Occipital lobe (tissue), 3 donors: ENCODE measurements at places on chromosomes 3 and 15. TPM values are rescaled to one million over a fixed set of nuclear protein-coding genes. Genes with fewer than 3 reads are reported as not detected.

Gene SPATA12
- total RNA-seq = not detected

Gene SEMA6D
- total RNA-seq = 49.8 TPM

Gene SLC28A2
- total RNA-seq = not detected

Gene LRRC34
- 8.1 TPM for total RNA-seq

Gene IGSF10
- total RNA-seq = 0.31 TPM

Gene FOXL2
- total RNA-seq = not detected

Gene MESP1
- 1.6 TPM for total RNA-seq

Gene LYZL4
- not detected for total RNA-seq

Gene ISLR2
- 168 TPM for total RNA-seq

GRCh38 chr15:39275066-39275465 is 305.8 kb upstream of the THBS1 start:
- no peak for DNase-seq

GRCh38 chr3:129632977-129633376 is 26.5 kb upstream of the PLXND1 start:
- DNase-seq = no peak

GRCh38 chr3:9749296-9749644 is 482 bp upstream of the OGG1 start:
- DNase-seq = no peak

- DNase-seq = no peak
These were observed 15.8 kb downstream of the WNT7A start for GRCh38 chr3:13863965-13864595.

DNA sequence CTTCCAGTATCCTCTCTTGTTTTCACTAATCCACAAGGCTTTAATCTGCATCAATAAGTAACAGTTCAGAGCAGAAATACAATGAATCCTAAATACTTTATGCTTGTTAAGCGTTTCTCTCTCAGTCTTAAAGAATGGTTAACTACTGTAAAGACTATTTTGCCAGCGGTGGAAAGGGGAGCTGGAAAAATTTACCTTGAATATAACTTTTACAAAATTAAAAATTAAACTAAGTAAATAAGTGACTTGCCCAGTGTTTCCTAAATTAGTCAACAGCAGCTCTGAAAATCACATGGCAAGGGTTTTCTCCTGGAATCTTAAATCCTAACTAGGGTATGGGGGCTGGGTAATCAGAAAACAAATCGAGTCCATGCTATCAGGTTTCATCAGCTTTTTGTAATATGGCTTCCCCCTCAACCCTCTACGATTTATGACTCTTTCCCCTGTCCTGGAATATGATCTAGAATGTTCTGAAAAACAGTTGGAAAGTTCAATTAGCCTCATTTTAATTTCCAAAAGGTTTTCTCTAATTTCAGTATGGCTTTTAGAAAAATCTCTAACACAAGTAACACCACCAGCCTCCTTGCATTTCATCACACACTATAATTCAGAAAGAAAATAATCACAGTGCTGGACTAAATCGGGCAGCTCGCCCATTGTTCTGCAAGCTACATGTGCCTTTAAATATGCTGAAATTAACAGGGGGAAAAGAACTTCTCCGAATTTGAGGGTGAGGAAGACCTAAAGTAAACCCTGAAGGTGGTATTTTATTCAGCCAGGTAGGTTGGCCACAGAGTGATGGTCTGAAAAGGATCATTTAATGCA is 133.5 kb downstream of the ADAMTS9 start:
- no peak for DNase-seq

GRCh38 chr3:123292321-123293310 is 90.9 kb downstream of the SEC22A start:
- DNase-seq = no peak

DNA sequence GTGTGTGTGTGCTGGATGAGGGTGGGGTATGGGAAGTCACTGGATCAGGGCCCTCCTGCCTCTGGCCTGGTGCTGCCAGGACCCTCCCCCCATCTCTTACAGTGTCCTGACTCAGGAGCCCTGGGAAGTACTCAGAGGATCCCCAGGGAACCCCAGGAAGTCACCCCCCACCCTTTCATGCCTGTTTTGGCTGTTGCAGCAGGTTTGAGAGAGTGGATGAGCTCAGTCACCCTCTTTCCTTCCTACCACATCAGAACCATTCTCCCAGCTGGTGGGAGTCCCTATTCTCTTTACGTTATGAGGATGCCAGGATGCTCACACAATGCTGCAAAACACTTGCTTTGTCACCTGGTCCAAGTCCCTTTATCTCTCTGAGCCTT is 59.0 kb downstream of the BDH1 start:
- DNase-seq = no peak

GRCh38 chr15:22231603-22232002 is 151.3 kb downstream of the OR4M2 start:
- no peak for DNase-seq

- no peak for DNase-seq
These were observed 31.9 kb downstream of the NCK1 start for GRCh38 chr3:136893848-136894443.

DNA sequence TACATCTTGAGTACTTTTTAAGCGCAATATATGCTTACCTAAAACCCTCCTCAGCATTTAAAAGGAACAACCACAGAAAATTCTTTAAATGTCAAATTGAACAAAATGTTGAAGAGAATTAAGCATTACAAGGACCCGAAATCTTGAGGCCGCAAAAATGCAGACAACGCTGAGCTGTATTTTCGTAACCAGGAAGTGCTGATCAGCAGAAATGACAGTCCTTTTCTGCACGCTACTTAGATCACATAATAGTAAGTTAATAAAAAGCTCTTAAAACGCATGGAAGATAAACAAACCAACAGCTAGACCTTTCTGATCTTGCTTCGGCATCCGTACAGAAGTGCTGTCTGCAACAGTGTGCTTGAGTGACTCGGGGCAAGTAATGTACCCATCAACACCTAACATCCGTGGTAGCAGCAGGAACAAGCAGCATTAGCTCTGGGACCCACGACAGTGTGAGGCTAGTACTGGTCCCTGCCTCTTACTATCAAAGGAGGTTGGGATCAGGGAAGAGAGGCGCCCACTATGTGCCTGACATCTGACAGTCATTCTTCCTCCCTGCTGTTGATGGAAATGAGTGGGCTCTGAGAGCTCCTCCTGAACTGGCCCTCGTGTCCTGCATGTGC is 1.8 kb upstream of the SSUH2 start:
- DNase-seq = no peak

DNA sequence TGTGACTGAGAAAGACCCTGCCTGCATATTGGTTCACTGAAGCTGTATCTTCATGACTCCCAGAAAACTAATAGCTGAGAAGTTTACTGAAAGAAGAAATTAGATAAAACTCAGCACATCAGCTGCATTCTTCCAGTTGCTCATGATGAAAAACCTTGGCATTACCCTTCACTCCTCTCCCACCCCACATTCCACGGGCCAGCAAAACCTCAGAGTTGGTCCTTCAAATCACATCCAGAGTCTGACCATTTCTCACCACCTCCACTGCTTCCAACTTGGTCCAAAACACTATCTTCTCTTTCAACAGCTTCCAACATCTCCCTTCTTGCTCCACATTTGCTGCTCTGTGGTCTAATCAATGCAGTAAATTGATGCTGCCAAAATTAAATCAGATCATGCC is 97.1 kb downstream of the CD47 start:
- no peak for DNase-seq

- DNase-seq = no peak
These were observed 48.2 kb upstream of the FGD5 start for GRCh38 chr3:14770591-14770990.

DNA sequence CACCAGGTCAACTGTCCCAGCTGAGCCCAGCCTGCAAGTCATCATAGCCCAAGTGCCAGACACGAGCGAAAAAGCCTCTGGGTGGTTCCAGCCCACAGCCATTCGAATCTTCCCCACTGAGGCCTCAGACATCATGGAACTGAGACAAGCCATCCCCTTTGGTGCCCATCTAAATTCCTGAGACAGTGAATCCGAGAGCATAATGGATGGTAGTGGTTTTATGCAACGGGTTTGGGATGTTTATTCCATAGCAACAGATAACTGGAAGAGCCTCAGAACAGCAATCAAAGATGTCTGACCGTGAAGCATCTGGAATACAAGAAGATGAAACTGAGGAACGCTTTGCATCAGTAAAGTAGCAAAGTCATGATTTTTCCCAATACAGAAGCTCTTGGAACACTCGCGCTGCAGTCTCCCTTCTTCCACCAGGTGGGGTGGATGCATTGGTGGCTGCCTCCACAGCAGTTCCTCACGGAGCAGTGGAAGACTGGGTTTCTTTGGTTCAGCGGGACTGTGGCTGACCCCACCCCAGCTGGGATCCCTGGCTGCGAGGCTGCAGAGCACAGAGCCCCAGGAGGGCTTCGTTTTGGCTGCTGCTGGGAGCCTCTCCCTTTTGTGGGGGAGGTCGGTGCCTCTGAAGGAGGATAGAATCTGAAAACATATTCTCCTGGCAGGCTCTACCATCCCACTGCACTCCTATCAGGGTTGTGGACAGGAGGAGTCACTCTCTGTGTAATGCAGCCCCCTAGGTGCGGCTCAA is 26.4 kb upstream of the PDE8A start:
- peak; percentile 42 for DNase-seq

DNA sequence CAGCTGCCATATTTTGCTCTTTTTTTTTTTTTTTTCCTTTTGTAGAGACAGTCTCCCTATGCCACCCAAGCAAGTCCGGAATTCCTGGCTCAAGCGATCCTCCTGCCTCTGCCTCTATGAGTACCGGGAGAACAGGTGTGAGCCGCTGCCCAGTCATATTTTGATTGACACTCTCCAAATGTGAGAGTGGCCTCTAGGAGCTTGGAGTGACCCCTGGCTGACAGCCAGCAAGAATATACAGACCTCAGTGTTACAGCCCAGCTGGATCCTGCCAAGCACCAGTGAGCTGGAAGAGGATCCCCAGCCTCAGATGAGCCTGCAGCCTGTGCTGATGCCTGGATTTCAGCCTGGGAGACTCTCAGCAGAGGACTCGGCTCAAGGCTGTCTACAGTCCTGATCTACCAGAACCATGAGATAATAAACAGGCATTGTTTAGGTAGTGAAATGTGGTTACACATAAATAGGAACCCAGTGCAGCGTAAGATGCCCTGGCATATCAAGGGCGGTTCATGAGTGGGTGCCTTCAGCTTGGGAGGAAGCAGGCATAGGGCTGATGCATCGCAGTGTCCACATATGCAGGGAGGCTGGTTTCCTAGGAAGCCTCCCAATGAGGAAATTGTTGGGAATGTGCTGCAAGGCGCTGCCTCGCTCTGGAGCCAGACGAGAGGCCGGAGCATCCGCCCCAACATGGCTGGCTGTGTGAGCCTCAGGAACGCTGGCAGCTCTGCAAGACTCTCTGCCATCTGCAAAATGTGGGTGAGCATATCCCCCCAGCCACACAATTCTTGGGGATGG is 38.9 kb upstream of the ATP10A start:
- peak; percentile 36 for DNase-seq

- DNase-seq = peak; percentile 15
These were observed 201.1 kb downstream of the NR1D2 start for GRCh38 chr3:24145981-24146822.

DNA sequence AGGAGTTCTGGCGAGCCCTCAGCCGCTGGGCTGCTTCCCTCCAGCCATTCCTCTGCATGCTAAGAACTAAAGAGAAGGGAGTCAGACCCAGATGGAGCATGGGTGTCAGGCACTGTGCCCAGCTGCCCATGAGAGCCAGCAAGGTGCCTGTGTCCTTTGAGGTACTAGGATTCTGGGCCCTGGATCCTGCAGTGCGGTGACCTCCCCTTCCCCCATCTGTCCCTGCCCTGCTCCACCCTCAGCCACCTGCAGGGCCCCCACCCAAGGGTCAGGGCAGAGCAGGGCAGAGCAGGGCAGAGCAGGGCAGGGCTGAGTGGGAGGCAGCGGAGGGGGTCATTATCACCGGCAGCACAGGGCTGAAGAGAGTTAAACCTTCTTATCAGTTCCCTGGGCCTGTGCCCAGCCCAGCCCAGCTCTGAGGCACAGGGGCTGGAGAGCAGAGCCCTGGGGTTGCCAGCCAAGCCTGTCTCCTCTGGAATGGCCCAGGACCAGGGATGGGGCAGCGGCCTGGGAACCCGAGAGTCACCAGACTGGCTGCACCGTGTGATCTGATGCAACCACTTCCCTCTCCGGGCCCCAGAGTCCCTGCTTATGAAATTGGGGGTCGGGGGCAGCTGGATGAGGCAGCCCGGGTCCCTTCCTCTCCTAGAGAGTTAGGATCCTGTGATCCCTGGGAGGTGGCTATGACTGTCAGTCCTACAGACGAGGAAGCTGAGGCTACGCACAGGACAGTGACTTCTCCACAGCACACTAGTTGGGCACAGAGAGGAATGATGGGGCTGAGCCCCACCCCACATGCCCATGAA is 17.3 kb downstream of the ZDHHC19 start:
- no peak for DNase-seq

- no peak for DNase-seq
These were observed 134.6 kb downstream of the ATP8B4 start for GRCh38 chr15:49984436-49984835.

- DNase-seq = no peak
These were observed 64.4 kb downstream of the ATP13A5 start for GRCh38 chr3:193314161-193314560.

DNA sequence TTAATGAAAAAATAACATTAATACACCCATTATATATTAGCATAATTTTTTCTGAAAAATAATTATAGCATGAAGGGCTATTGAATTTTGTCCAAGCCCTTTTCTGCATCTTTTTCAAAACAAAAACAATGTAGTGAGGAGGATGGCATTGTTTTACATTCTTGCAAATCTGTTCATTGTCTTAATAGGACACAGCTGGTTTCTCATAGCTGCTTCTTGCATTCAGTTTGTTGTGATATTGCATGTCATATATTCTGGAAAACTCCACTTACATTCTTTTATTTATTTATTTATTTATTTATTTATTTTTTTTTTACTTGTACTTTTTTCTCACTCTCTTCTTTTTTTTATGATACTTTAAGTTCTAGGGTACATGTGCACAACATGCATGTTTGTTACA is 107.4 kb downstream of the NR1D2 start:
- no peak for DNase-seq

- no peak for DNase-seq
These were observed 415.5 kb downstream of the NAALADL2 start for GRCh38 chr3:175274474-175275218.

DNA sequence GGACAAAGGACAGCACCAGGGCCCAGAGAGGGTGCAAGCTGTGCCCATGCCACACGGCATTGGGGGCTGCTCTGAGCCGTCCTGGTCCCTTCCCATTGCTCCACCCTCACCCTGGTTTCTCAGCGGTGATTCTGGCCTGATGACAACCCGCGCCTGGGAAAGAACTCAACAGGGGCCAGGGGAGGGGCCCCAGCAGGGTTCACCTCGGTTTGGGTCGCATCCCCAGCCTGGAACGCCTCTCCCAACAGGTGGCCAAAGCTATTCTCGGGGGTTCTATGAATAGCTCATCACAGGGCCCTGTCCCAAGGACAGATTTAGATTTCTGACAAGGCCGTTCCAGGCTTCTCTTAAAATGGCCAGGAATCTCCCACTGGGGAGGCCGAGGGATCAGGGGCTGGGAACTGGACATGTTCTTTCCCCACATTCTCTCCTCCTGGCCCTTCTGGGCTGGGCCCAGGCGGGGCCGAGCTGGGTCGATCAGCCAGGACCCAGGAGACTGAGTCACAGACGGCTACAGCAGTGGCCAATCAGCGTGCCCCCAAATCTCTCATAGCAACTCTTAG is 17.9 kb downstream of the GRIP2 start:
- no peak for DNase-seq
